ENCODE measurements at places on chromosomes 2 and 18.

DNA sequence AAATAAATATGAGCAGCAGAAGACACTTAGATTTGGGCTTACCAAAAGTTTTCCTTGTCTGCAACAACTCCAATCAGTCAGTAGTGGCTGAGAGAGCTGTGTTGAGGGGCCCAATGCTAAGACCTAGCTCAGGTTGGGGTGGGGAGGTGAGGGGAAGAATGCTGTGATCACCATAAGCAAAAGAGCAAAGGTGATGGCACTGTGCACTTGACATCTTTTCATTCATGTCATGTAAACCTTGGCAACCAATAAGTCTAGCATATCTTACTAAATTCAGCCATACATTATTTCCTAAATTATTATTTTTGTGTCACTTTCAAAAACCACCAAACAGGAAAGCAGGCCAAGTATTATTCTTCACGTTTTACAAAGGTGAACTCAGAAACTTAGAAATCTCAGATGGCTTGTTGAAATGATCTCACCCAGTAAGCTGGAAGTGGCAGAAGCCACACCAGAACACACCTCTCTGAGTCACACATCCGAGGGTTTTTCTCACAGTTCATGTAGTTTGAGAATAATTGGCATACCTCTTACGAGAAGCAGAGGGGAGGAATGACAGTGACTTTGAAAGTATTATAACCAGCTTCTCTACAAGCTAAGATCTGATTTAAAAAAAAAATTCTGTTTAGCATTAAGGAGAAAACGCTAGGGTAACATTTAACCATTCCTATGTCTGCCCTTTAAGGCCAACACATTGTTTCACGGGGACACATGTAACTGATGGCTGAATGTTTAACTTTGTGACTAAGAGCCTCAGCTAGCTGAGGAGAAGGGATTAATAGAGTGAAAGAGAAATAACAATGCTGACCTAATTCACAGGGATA, 43.3 kb upstream of the SETBP1 start:
- no peak for DNase-seq

DNA sequence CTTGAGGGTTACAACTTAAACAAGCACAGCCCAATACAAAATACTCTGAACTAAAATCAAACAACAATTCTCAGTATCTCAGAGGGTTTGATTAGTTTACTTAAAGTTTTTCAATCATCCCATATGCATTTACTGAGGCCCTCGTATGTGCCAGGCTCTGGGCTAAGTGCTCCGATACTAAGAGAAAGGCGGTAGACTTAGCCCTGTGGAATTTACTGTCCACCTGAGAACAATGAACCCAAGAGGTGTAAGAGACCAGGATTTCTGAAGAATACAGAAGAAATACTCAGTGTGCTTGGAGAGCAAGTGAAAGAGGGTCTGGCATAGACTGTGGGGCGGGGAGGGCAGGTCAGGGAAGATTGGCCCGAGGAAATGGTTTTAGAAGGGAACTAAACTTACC, 25.1 kb upstream of the SCYGR1 start:
- no peak for DNase-seq

GRCh38 chr2:195657634-195658540, 861 bp downstream of the SLC39A10 start:
- peak; percentile 42 for DNase-seq

- no peak for DNase-seq
Observed at GRCh38 chr2:117952228-117952627, 61.6 kb downstream of the CCDC93 start.

DNA sequence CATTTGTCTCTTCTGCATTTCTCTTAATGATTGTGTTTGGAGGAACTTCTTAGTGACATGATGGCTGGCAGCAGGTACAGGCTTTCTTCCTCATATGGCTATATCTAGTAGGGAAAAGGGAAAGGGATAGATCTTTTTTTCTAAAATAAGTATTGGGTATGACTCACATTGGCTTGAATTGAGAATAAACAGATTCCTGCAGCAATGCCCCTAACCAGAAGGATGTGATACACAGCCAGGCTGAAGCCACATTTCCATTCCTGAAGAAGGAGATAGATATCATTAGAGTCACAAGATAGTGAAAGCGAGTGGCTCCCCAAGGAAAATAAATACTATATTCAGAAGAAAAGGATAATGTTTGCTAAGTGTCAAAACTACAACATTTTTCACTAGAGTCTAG, 61.1 kb downstream of the VWC2L start:
- DNase-seq, result no peak

Data from bone marrow (tissue), 2 donors.